Ovary (tissue), 10 donors: ENCODE measurements at places on chromosomes 5 and 9. TPM values are rescaled to one million over a fixed set of nuclear protein-coding genes. Genes with fewer than 3 reads are reported as not detected.

Gene LRRC19
- polyA plus RNA-seq: not detected

Gene SLC6A18
- polyA plus RNA-seq: not detected

Gene HRH2
- 1.2 TPM for polyA plus RNA-seq

Gene SPINK1
- polyA plus RNA-seq: not detected

Gene IL7R
- 11.3 TPM for polyA plus RNA-seq

Gene TEX10
- polyA plus RNA-seq: 11.3 TPM

Gene ATP6V0E1
- 211 TPM for polyA plus RNA-seq
